ENCODE measurements at places on chromosomes 4 and X.
A peak's percentile ranks its signal among the peaks of the same experiment; 100 is the strongest.

DNA sequence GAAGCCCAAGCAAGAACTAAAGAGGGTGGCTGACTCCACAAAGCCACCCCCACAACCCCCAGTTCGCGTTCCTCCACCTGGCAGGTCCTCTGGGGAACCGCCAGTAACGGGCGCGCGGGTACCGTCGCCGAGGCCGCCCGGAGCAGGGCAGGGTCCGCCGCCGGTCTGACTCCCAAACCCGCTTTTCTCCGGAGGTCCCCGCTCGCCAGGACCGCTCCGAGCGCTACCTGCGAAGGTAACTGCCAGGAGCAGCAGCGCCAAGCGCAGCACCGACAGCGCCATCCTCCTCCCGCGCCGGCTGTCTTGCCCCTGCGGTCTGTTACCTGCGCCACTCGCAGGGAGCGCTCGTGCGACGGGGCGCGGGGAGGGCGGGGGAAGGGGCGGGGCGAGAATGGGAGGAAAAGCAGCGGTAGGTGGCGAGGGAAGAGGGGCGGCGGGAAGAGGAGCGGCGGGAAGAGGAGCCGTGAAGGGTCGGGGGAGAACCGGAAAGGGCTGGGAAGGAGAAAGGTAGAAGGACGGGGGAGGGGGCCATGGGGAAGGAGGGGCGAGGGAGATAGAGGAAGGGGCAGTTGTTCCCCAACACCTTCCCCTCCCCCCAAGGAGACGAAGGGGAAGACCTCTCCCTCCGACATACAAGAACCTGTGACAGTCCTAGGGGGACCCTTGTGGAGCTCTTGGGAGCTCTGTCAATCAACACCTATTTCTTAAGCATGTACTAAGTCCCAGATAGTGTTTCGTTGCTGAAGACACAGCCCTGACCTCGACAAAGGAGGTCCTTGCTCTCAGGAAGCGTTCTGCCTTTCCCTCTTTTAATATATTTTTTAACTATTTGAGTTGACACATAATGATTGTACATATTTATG, at the start of gene SPINK2:
SPINK2 (minus strand) TSS at position 321 of the 863 bp plus-strand sequence; CDS start at position 282, 39 bp downstream.
- DNase-seq, result no peak

GRCh38 chr4:141647966-141648365, 11.6 kb downstream of the IL15 start:
- no peak for DNase-seq

DNA sequence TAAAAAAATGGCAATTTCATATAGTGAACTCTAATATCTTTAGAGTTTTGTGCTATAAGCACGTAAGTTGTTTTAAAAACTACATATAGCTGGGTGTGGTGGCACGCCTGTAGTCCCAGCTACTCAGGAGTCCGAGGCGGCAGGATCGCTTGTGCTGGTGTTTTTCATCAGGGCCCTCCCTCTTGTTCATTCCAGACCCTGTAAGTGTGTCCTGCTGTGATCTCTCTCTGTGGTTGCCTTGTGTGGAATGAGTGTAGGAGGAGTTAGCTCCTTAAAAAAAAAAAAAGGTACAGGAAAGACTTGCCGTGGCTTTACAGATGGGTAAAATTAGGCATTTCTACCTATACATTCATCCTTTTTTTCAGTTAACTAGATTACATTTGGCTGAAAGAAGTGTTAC, 35.4 kb downstream of the RBBP7 start:
- DNase-seq, result no peak

DNA sequence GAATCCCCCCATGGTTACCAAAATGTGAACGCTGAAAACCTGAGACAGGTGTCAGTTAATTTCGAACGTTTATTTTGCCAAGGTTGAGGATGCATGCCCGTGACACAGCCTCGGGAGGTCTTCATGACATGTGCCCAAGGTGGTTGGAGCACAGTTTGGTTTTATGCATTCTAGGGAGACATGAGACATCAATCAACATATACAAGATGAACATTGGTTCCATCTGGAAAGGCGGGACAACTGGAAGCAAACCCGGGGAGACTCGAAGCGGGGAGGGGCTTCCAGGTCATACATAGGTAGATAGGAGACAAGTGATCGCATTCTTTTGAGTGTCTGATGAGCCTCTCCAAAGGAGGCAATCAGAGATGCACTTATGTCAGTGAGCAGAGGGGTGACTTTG, 11.0 kb upstream of the SH3BP2 start:
- no peak for DNase-seq

DNA sequence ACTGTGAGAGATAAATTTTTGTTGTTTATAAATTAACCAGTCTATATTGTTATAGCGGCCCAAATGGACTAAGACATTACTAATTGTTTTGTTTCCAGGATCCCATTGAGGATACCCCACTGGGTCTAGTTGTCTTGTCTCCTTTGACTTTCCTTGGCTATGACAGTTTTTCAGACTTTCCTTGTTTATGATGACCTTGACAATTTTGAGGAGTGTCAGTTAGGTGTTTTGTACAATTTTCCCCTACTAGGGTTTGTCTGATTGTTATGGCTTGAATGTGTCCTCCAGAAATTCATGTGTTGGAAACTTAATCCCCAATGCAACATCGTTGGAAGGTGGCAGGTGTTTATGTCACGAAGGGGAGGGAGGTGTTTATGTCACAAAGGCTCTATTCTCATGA, 89.6 kb upstream of the PITX2 start:
- DNase-seq, result no peak

GRCh38 chr4:79865201-79865597, 207.8 kb downstream of the ANTXR2 start:
- DNase-seq, result no peak

DNA sequence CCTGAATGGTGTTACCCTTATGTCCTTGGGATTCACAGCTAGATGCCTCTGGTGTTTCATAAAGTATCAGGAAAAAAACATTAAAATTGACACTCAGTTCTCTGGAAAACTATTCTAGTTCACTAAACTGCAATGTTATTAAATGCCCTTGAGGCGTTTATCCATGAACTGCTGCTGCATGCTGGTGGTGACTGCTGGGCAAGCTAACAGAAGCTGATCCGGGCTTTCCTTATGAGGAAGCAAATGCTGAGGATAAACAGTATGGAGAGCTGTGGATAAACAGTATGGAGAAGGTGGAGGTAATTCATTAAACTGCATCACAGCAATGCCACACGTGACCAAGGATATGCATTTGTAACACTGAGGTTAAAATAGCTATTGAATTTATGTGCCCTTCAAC, 227.0 kb downstream of the NR3C2 start:
- DNase-seq, result no peak

DNA sequence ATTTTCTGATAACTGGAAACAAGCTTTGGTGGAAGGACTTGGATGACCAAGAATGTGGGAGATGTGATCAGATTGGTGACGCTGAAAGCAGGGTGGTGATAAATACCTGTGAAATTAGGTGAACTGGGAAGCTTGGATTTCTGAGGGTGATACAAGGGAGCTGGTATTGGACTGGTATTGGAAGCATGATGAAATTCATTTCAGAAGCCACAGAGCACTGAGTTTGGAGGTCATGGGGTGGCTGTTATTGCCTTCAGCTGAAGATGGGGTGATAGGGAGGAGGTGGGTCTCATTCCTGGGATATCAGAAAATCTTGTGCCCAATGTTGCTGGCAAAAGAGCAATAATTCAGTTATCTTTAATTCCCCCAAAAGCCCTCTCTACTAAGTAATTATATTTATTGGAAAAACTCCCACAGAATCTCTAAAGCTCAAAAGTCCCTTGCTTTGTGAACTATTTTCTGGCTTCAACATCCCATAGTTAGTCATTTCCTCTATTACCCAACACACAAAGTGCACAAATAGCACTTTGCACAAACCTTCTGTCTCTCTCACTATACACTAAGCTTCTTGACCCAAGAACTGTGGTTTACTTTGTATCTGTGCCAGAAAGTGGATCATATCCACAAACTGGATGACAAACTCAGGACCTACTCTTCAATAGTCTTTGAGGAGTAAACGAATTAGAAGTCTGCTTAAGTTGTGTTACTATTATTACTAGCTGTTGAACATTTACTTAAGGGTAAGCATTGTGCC, 23.1 kb upstream of the CAMK2D start:
- DNase-seq, result no peak

DNA sequence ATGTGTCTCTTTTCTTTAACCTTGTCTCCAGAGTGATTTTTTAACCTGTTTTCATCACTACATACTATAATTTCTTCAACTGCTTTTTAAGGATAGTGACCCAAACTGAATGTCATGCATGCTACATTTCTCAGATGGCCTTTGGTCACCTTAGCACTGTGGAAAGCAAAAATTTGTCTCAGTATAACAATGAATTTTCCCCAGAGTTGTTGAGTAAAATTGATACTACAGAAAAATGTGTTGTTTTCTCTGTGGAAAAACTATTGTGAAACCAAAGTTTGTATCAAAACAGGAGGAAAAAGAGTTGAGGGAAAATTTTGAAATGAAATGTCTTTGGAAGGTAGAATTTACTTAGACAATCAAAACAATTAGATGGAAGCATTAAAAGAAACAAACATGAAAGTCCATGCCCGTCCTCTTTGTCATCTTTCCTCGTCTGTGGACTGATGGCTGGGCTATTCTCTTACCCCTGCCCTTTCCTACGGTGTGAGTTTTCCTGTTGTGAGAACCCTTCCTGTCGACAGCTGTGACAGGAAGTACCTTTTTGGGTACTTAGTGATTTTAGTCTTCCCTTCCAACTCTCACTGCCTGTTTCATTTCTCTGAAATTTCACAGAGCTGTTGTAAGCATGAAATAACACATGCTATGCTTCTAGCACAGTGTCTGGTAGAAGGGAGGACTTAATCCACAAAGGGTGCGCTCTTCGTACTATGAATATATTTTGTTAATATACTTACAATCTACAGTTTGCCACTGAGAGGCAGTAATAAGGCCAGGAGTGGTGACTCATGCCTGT, 50.8 kb downstream of the LRP2BP start:
- DNase-seq, result no peak

- DNase-seq, result no peak
Observed at GRCh38 chrX:130216320-130216719, 44.6 kb downstream of the RAB33A start.

- peak; percentile 55 for DNase-seq
Observed at GRCh38 chr4:73729534-73730165, 10.7 kb upstream of the CXCL8 start.

DNA sequence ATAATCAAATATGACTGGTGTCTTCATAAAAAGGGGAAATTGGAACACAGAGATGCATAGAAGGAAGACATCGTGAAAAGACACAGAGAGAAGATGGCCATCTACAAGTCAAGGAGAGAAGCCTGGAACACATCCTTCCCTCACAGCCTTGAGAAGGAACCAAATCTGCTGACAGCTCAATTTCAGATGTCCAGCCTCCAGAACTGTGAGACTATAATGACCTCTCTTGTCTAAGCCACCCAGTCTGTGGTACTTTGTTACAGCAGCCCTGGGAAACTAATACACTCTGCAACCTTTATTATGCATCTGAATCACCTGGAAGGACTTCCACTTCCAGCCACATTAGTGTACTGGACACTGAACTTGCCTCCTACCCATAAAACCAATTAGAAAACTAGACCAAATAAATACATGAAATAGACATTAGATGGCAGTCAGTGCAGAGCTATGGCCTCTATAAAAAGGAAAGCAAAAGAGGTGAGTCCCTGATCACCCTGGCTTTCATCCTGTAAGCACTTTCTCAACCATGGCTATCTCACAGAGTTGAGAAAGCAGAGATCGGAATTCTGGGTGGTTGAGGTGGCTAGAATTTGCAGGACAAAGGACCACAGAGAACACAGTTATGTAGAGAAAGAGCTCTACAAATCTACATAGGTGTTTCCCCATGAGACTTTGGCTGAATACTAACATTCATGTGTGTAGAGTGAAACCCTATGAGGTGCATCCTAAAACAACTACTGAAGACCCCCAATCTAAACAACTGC, 25.7 kb downstream of the GAB3 start:
- no peak for DNase-seq

DNA sequence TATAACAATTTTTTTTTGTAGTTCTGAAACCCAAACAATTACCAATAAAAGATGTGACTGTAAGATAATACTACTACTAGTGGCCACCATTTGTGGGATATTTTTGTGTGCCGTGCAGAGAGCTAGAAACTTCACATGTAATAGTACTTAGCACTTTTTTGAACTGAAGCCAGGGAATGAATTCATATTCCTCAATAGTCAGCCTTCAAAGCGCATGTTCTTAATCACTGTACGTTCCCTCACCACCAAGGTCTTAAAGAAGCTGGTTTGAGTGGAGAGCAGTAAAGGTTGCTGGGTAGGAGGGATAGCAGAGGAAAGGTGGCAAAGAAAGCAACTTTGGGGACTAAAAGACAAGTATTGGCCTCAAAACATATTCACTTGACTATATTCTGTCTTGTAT, 9.6 kb upstream of the RUFY3 start:
- DNase-seq, result no peak

DNA sequence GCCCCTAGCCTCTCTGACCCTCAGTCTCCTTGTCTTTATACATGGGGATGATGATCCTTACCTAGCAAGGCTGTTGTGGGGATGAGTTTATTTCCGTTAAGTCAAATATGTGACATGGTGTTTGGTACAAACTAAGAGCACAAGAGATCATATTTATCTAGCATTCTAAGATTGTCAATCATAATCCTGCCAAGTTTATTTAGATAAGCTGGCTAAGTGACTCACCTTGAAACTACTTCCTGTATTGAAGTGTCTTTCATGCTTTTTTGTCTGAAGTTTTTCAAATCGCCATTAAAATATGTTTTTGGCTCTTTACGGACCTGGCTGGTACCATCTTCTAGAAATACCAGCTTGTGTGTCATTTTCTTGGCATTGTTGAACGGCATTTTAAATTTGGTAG, 30.7 kb downstream of the MAP7D3 start:
- no peak for DNase-seq

GRCh38 chrX:40167850-40168479, 70.2 kb upstream of the BCOR start:
- no peak for DNase-seq

DNA sequence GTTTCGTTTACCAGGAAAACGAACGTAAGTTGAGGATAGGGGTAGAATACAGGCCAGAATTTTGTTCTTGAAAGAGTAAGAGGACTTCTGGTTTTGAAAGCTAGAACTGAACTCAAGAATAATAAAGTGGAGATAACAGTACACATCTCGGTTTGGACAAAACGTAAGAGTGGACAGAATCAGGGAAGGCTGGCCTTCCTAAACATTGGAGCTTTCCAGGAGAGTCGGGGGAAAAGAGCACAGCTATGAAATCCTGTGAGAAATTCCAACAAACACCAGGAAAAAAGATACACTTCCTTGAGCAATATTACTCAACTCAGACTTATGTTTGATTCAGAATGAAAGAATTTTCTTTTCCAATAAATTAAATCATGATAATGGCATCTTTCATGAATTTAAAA, 1.2 kb downstream of the CTSO start:
- DNase-seq, result no peak

Measured in SHP77 (cell line).